Urinary bladder (tissue), 4 donors: ENCODE measurements at places on chromosomes 3 and 15. TPM values are rescaled to one million over a fixed set of nuclear protein-coding genes. Genes with fewer than 3 reads are reported as not detected.

DNA sequence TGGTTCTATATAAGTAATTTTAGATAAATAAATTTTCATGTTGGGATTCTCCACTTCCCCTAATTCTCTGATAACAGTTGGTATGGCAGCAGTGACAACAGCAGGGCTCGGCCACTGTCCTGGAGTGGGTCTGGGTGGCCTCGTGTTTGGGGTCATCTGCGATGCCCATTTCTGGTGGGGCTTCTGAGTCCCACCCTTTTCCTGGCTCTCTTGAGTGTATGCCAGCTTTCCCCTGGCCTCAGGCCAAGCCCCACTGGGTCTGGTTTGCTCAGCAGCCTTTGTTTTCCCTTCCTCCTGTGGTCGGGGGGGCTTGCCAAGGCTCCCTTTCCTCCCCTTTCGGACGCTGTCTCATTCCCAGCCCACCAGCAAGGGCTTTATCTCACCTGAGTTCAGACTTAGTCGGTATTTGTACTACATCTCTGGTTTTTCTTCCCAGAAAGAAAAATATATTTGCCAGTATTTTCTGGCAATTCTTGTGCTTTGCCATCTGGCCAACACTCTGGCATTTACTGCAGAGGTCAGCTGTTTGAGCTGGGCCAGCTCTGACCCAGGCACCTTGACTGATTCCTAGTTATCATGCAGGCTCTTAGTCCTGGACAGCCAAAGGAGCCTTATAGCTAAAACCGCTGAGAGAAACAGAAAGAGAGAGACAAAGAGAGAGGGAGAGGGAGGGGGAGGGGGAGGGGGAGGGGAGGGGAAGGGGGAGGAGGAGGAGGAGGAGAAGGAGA lies 35.2 kb downstream of the MYZAP start:
- DNase-seq: no peak

Gene HYKK
- 7.1 TPM for total RNA-seq

DNA sequence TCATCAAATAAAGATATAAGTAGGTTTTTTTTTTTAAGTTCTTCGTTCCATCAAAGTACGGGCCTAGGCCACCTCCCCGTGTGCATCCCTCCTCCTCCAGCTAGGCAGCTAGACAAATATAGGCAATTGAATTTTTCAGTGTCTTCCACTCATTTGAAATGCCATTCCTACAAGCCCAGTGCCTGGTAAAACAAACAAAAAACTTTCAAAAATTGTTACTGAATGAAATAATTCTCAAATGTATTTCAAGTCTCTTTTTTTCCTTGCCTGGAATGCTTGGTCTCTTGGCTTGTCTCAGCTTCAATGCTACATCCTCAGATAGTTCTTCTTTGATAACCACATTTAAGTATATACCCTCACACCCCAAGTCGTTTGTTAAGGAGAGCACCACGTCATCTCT lies 3.8 kb downstream of the EIF2AK4 start:
- DNase-seq: no peak

DNA sequence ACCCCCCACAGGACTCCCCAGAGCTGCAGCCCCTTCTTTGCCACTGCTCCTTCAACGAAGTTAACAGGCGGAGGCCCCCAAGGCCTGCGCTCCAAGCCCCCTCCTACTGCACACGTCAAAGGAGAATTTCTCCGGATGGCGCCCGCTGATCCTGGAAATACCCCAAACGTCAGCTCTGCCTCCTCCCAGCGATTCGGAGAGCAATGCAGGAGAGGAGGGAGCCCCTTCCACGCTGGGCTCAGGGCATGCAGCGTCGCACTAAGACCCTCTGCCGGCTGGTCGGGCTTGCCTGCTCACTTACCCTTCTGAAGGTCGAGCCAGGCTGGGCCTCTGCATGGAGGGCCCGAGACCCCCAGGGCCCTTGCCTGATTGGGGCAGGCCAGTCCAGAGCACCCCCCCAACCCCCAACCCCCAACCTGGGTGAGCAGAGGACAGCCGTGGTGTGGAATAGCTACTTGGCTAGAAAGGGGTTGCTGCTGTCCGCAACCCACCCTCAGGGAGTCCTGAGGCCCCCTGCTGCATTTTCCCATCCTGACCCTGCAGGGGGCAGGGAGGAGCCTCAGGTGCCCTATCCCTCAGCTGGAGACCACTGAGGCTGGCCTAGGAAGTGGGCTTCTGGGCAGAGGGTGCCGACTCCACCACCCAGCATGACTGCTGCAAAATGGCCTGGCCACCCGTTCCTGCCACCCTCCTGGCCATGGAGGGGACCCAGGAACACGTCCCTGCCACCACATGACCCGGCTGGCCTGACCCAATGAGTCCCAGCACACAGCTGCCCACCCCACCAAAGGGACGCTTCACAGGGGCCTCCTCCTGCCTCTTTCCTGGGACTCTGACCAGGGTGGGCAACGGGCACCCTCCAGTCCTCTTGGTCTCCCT lies 976 bp downstream of the ATP2B2 start:
- DNase-seq: no peak

Gene PLS1
- 29.8 TPM for total RNA-seq

DNA sequence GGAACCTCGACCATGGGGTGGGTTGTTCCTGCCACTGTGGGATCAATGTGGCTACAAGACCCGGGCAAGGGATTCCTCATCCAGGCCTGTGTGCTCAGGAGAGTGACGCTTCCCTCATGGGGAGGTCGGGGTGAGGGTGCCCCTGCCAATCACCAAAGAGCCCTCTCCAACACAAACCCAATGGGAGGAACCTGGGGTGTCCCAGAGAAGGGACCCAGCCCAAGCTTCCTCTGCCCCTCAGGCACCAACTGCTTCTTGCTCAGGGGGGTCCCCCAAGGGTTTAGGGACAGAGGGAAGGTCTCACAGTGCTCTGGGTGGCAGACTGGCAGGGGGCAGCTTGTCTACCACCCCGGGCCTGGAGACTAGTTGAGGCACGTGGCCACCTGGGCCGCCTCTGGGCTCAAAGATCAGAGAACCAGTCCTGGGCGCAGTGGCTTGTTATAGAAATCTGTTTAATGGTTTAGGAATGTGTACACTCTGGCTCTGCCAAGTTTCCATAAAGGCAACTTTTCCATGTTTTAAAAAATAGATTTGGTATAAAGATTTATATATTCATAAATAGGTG lies 26.6 kb downstream of the GP9 start:
- no peak for DNase-seq

DNA sequence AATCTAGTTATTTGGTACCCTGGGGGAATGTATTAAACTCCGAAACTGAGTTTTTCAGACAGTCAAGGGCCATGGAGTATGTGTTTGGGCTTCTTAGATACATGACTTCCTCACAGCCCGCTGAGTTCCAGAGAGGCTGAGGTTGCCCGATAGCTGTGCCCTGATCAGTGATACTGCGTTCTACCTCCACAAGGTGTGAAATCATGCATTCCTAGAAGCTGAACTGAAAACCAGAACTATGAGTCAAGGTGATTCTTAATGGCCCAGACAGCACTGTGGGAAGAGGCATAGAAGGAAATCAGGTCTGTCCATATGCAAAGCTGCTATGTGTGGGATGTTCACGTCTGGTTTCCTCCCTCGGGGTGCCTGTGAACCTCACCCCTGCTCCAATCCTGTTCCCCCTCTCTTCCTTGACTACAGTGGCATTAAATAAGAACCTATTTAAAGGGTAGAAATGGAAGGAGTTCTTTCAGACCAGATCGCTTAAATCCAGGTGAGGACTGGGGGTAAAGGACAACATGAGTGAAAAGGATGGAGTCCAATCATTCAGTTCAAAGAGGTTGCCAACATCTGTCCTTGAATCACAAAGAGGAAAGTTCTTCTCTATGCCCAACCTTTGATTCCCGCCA lies 74.3 kb downstream of the MYO1E start:
- no peak for DNase-seq

Gene FRMD4B
- total RNA-seq: 39.1 TPM

Gene NEO1
- total RNA-seq: 52.4 TPM
